Activated T-cell treated with anti-CD3 and anti-CD28 coated beads for 24 hours (primary cell): ENCODE measurements at places on chromosomes 13 and 19.

GRCh38 chr13:112996671-112997091, 27.7 kb downstream of the MCF2L start:
- no peak for DNase-seq

- no peak for DNase-seq
Observed at GRCh38 chr13:44969551-44970484, 19.5 kb downstream of the NUFIP1 start.

- no peak for DNase-seq
Observed at GRCh38 chr13:56412856-56413255, 727.9 kb upstream of the PRR20A start.

DNA sequence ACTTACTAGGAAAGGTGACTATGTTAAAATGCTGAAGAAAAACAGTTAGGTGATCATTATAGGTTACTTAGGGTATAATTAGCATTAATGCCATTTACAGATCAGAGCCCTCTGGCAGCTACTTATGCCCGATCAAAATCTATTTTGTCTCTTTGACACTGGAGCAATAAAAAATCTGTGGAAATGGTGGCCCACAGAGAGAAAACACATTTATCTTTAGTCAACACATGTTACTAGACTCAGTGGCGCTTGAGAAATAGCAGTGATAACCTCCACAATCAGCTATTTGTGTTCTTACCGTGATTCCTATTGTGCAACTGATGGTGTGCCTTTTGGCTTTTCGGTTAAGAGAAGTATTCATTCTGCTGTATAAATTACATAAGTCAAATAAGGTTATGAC, 1519.6 kb downstream of the PCDH9 start:
- no peak for DNase-seq

DNA sequence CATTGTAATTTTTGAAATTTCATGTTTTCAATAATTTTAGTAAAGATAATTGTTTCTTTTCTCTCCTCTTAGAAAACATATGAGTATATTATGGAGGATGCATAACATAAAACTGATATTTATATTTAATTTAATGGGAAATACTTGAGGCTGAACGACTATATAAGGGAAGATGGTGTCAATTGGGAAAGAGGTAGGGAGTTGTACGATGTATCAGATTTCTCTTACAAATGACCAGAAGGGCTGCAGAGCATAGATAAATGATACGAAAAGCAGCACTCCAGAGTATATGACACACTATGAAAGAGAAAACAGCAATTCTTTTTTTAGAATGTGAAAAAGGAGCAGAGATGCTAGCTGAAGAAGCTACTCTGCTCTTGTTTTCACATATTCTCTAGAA, 1308.0 kb upstream of the MIR17HG start:
- DNase-seq = no peak
